ENCODE measurements at places on chromosomes 1 and 21.

GRCh38 chr1:6508816-6509189 lies 17.3 kb upstream of the PLEKHG5 start:
- DNase-seq, result no peak

DNA sequence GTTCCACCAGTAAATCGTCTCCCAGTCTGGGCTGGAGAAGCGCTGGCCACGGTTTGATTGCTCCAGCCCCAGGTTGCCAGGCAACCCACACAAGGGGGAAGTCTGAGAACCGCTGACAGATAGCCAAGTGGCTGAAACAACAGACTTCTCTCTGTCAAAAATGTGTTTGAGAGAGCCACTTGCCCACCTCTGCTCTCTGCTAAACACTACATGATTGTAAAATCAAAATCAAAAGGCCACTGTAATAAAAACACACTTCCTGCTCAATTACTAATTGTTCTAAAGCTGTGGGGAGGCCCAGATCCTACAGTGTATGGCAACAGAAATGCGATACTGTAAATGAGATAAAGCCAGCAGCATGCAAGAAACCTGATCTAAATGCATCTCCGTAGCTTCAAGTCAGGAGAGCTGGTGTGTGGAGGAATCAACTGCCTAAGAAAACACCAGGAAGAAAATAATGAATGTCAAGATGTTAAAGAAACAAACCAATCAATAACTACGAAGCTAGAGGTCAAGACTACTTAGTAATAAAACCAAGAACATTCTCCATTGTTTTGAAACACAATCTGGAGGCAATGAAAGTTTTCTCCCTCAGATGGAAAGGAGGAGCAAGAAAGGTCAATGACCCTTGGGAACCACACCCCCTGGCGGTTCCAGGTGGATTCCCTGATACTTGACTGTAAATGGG lies 121.2 kb downstream of the SLC45A1 start:
- DNase-seq, result no peak

GRCh38 chr1:43367904-43368645 lies at the start of gene ELOVL1:
ELOVL1 (minus strand) TSS chr1:43368011; CDS start chr1:43365609, 2,402 bp downstream.
- no peak for DNase-seq

GRCh38 chr1:93839307-93839706 lies 39.7 kb downstream of the DNTTIP2 start:
- peak; percentile 86 for DNase-seq

DNA sequence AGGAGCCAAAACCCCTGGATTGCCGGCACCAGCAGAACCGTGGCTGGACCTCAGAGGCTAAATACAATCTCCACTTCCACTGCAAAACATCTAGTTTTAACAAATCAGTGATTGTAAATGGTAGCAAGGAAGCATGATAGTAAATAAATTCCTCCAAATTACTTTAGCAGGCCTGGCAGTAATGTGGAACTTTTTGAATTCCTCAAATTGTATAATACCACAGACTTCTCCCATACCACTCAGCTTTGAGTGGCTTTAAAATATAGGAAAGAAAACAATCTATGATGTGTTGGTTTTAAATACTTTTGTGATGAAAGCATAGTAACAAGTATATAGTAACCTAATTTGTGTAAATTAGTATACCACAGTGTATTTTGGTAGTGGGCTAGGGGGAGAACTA lies 34.1 kb downstream of the NIBAN1 start:
- no peak for DNase-seq

DNA sequence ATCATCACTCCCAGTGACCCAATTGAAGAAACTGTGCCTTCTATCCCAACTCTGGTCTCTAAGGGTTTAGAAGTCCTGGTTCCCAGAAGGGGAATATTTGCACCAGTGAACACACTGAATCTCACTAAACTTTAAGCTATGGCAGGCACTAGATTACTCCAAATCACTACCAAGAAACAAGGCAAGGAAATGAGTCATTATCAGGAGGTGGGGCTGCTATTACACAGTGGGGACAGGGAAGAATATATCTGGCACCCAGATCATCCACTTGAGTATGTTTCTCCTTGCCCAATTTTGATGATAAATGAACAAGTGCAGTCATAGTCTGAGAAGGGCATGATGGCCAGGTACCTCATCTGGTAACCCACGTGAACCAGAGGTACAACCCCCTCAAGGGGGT lies 7.0 kb downstream of the MRPL9 start:
- DNase-seq, result no peak

DNA sequence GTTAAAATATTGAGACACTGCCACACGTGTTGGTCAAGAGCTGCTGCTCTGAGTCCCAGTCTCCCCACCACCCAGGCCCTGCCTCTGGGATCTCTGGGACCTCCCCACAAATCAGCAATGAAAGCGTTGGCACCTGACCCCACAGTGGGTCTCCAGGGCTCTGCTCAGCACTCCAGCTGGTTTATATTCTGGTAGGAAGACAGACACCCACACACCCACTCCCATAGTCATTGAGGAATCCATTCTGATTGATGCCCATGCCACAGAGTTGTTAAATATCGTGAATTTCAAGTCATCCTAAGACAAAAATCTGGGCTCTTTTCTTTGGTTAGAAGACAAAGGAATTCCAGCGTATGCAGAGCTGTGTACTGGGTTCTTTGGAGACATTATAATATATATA lies 91.6 kb downstream of the KIF26B start:
- no peak for DNase-seq

DNA sequence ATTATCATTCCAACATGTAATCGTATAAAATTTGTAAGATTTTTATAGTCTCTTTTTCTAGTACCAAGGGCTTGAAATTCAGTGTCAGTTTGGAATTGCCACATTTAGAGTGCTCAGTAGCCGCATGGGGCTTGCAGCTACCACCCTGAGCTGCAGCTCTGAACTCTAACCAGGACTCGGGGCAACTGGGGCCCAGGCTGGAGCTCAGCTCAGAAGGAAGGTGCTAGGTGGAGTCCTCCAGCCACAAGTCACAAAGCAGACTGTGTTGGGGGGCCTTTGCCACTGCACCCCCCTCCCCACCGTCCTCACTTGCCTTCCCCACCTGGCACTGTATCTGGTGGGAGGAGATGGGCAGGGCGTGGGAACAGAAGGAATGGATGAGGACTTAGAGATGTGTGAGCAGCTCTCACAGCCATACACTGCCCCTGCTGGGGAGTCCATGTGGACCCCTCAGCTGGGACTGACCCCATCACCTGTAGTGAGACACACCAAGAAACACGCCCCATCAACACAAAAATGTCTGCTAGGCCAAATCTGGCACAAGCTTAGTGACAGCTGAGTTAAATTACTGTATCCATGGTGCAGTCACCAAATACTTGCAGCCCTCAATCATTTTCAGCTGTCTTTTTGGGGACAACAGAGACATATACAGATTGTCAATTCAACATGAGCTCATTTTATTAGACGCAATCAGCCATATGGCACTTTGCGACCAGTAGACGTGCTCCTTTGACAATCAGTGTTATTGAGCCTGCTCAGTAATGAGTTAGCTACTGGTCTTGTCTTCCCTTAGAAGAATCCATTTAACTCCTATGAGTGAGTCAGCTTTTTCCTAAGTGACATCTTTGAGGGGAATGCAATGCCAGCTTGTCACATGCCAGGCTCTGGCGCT lies 241.7 kb upstream of the RAB4A start:
- no peak for DNase-seq

DNA sequence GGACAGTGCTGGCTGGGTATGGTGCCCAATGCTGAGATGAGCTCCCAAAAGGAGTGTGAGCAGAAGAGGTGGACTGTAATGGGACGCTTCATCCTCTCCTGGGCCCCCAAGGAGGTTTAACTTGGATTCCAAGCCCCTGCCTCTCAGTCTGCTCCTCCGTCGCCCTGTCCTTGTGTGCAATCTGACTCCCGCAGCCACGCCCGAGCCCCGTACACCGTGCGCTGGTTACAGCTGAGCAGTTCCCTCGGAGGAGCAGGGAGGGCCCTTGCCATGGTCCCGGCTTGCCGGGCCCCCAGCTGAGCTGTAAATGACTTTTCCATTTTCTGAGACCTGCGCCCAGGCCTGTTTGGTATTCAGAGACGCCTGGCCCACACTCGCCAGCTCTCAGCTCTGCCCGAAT lies 53.7 kb downstream of the PAX7 start:
- DNase-seq, result no peak

GRCh38 chr1:94730450-94730849 lies 89.7 kb upstream of the SLC44A3 start:
- DNase-seq, result no peak

- DNase-seq, result no peak
These were observed 24.2 kb upstream of the PHTF1 start for GRCh38 chr1:113783254-113784103.

- peak; percentile 73 for DNase-seq
These were observed 10.2 kb downstream of the BMP8A start for GRCh38 chr1:39501666-39502065.

GRCh38 chr1:59171788-59172187 lies 125.1 kb upstream of the FGGY start:
- no peak for DNase-seq

GRCh38 chr21:46092811-46093667 lies 4.9 kb upstream of the COL6A2 start:
- DNase-seq, result no peak

DNA sequence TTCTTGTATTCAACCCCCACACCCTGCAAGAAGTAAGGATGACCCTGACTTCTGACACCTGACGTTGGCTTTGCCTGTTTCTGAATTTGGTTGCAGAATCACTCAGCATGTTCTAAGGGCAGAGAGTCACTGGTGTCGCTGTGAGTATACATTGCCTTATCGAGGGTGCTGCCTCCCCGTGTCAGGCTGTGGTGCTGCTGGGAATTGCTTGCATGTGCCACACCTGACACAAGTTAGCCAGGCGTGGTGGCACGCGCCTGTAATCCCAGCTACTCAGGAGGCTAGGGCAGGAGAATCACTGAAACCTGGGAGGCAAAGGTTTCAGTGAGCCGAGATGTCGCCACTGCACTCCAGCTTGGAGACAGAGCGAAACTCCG lies 45.9 kb downstream of the WDR4 start:
- DNase-seq, result no peak

DNA sequence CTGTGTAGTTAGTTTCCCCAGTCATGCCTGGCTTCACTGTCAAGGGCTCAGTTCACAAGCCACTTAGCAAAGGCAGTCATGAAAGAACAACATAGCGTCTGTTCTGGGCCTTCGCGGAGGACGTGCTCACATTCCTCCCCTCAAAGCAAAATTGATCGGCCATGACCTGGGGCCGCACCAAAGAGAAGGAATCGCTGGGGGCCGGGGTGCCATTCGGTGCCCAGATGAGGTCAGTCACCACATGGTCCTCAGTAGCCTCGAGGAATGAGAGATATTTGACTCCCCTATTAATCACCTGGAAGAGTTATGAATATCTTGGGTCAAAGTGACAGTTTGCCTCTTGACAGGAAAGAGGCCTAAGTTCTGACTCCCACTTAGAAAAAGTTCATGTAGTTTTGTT lies 251.1 kb upstream of the JUN start:
- no peak for DNase-seq

DNA sequence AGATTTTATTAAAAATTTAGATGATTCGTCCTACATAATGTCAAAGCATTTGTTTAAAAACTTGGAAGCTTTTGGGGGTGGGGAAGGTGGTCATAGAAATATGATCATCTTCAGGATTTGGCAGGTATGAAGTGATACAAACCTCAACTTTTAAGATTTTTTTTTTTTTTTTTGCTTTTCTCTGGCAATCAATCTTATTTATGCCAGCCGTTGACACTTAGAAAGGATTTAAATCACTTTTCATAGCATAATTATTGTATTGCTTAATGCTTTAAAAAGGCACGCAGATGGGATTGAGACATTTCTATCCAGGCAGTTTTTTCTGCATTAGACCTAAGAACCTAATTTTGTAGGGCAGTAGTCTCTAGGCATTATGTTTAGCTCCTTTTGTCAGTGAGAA lies 19.7 kb downstream of the MRPS6 start:
- no peak for DNase-seq
